ENCODE measurements at places on chromosomes 13 and 19.

GRCh38 chr13:39536274-39536673 lies 66.7 kb downstream of the LHFPL6 start:
- DNase-seq = no peak

- no peak for DNase-seq
Observed at GRCh38 chr19:55387736-55388497, 2.2 kb downstream of the RPL28 start.

DNA sequence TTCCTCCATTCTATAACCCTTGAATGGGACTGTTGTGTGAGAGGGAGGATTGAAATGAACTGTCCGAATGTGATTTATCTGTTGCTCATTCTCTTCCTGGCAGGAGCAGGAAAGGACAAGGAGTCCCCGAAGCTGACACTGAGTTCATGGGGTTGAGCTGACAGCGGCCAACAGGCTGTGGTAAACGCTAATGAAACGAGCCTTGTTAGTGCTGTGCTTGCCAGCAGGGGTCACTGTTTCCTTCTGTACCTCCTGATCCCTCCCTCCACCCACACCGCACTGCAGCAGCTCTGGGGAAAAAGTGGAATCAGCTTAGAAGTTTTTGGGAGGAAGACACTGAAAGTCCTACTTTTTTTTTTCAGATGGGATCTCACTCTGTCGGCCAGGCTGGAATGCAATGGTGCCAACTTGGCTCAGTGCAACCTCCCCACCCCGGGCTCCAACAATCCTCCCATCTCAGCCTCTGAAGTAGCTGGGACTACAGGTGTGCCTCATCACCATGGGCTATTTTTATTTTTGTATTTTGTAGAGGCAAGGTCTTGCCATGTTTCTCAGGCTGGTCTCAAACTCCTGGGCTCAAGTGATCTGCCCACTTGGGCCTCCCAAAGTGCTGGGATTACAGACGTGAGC lies 6.7 kb upstream of the ZNF761 start:
- DNase-seq = no peak

GRCh38 chr13:32376642-32377415 lies 51.1 kb downstream of the N4BP2L1 start:
- DNase-seq = no peak

- DNase-seq = no peak
Observed at GRCh38 chr19:18725841-18726770, 42.6 kb downstream of the CRTC1 start.

- DNase-seq = no peak
Observed at GRCh38 chr19:33556261-33556660, 34.7 kb upstream of the PEPD start.

DNA sequence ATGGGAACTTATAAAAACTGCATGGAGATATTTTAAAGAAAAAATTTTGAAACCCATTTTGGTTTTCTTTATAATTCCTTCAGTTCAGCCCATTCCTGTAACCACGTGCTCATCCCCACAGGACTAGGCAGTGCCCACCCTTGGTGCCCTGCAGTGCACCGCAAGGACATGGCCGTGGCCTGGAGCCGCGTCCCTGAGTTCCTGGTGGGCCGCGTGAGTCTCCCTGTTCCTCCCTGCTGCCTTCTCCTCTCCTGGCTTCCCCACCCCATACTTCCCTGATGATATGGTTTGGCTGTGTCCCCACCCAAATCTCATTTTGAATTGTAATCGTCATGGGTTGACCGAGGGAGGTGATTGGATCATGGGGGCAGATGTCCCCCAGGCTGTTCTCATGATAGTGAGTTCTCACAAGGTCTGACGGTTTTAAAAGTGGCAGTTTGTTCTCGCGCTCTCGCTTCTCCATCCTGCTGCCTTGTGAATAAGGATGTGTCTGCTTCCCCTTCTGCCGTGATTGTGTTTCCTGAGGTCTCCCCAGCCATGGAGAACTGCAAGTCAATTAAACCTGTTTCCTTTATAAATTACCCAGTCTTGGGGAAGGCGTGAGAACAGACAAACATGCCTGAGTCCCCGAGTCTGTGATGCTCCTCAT lies 31.6 kb upstream of the TFDP1 start:
- no peak for DNase-seq

- DNase-seq = no peak
Observed at GRCh38 chr13:24270639-24271141, 38.7 kb upstream of the C1QTNF9 start.

- no peak for DNase-seq
Observed at GRCh38 chr13:22198001-22198400, 527.1 kb downstream of the FGF9 start.
